ENCODE measurements at places on chromosomes 3 and 15.

- peak; percentile 5 for DNase-seq
- H3K27ac ChIP-seq = no peak overlapping the region
- no peak overlapping the region for H3K4me3 ChIP-seq
Measured at GRCh38 chr3:161851941-161852566, 355.4 kb downstream of the OTOL1 start.

DNA sequence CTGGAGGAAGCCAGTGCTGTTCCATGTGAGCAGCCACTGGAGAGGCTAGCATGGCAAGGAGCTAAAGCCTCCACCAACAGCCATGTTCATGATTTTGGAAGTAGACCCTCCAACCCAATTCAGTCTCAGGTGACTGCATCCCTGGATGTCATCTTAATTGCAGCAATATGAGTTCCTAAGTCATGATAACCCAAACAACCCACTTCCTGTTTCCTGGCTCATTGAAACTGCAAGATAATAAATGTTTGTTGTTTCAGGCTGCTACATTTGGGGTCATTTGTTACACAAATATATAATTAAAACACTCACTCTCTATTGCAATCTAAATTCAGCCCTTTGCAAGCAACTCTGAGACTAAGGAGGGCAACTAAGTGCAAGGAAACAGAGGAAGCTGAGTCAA, 62.4 kb upstream of the SLC24A5 start:
- H3K27me3 ChIP-seq = no peaks in the 10 kb centered on the region
- H3K27ac ChIP-seq = no peak overlapping the region
- H3K4me1 ChIP-seq = peaks cover 19% of the 10 kb centered on the region
- DNase-seq = no peak
- no peak overlapping the region for H3K4me3 ChIP-seq

- no peak for DNase-seq
- no peaks in the 10 kb centered on the region for H3K27me3 ChIP-seq
- no peaks in the 10 kb centered on the region for H3K36me3 ChIP-seq
- H3K4me3 ChIP-seq = no peak overlapping the region
Measured at GRCh38 chr3:16888785-16889607, 4.2 kb downstream of the PLCL2 start.

- H3K27ac ChIP-seq = peak overlapping the region; percentile 66
- peak; percentile 48 for DNase-seq
- peaks cover 6% of the 10 kb centered on the region for H3K4me1 ChIP-seq
Measured at GRCh38 chr3:129485721-129486663, 42.4 kb upstream of the RHO start.

DNA sequence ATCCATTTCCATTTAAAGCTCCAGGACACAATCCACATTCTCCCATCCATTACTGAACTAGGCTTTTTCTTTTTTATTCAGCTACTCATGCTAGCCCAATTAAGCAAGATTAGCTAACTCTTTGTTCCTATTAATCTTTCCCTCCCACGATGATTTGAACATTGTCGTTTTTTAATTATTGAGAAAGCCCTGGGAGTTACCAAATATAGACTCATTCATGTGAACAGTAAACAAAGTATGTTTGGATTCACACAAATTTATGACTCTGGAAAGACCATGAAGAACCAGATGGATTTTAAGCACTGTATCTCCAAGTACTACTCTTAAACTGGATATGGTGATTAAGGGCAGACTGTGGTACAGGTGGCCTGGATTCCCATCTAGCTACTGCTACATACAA, 82.2 kb downstream of the STRIT1 start:
- H3K4me1 ChIP-seq = peaks cover 10% of the 10 kb centered on the region
- no peaks in the 10 kb centered on the region for H3K36me3 ChIP-seq
- no peak overlapping the region for H3K4me3 ChIP-seq
- no peak overlapping the region for H3K27ac ChIP-seq

DNA sequence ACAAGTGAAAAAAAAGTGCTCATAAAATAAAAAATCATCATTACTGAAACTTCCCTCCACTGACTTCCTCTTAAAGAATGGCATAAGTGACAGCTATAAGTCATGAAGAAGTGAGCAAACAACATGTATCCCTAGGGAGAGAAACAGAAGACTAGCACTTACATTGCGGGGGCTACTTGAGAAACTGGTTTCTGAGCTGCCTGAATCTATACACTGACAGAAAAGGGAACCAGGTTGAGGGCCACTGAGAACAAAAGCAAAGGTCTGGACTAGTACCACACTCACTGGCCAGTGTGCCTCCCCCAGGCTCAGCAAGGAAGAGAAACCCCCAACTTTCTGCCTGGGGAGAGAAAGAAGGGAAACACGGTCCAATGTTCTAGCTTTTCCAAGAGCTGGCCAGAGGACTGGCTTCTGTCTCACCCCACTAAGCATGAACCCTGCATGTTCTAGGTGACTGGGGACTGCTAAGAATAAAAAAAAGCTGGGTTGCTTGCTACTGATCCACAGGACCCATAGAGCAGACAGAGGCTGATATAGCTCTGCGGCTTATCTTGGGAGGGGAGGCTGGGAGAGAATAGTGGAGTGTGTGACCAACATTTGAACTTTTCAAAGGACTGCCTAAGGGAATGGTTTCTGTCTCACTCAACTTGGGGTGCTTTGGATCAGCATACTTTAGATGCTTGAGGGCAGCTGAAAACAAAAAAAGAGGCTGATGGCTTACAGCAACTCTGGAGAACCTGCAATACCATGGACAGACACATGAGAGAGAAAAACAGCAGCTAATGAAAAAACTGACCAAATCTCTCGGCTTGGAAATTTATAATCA, 8.1 kb downstream of the RAD18 start:
- no peaks in the 10 kb centered on the region for H3K27me3 ChIP-seq
- no peak for DNase-seq
- no peak overlapping the region for H3K27ac ChIP-seq
- H3K4me1 ChIP-seq = no peaks in the 10 kb centered on the region
- H3K36me3 ChIP-seq = no peaks in the 10 kb centered on the region

GRCh38 chr15:100060276-100060926, 281.4 kb downstream of the ADAMTS17 start:
- no peaks in the 10 kb centered on the region for H3K27me3 ChIP-seq
- H3K27ac ChIP-seq = peak overlapping the region; percentile 69
- peak; percentile 92 for DNase-seq

- no peak overlapping the region for H3K27ac ChIP-seq
- no peak overlapping the region for H3K4me3 ChIP-seq
- no peaks in the 10 kb centered on the region for H3K4me1 ChIP-seq
- no peaks in the 10 kb centered on the region for H3K36me3 ChIP-seq
- H3K27me3 ChIP-seq = no peaks in the 10 kb centered on the region
Measured at GRCh38 chr15:99755692-99756409, 22.6 kb upstream of the LYSMD4 start.

DNA sequence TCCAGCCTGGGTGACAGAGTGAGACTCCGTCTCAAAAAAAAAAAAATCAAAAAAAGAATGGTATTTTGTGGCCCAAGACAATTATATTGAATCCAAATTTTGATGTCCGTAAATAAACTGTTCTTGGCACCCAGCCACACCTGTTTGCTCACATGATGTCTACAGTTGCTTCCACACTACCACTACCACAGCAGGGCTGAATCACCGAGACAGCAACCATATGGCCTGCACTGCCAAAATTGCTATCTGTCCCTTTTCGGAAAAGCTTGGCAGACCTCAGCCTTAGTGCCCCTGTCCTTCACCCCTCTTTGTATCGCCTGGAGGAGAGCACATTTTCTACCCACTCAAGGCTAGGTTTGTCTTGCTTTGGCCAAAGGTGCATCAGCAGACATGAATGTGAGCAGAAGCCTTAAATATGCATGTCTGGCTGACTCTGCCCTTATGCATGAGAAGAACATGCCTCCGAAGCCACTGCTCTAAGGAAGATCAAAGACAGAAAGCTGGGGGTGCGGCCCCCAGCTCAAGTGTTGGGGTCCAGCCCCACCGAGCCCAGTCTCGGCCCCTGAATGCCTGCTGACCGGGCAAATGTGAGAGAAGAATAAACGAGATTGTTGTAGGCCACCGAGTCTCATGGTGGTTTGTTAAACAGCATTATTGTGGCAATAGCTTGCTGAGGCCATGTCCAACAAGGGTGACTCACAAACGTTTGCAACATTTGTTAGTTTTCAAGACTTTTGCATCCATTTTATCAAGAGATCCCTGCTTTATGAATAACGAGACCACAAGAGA, 108.1 kb downstream of the TPRA1 start:
- no peaks in the 10 kb centered on the region for H3K27me3 ChIP-seq
- H3K4me1 ChIP-seq = no peaks in the 10 kb centered on the region
- no peak overlapping the region for H3K4me3 ChIP-seq
- DNase-seq = no peak

DNA sequence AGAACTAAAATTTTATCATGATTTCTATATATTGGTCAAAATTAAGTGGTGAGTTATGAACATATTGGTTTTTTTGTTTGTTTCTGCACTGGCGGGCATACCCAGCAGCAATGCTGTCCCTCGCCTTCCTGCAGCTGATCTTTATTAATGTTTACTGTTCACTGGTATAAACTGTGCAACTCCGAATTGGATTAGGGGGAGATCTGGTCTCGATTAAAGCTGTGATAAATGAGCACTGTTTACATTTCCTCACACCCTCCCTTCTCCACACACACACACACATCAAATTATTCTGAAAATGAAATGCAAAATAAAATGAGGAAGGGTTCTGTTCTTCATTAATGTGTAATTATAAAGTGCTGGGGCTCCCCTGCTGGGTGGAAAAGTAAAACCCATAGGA, 48.5 kb upstream of the DAZL start:
- no peaks in the 10 kb centered on the region for H3K4me1 ChIP-seq
- no peaks in the 10 kb centered on the region for H3K36me3 ChIP-seq
- no peaks in the 10 kb centered on the region for H3K27me3 ChIP-seq
- H3K4me3 ChIP-seq = no peak overlapping the region
- no peak overlapping the region for H3K27ac ChIP-seq
